ENCODE measurements at places on chromosomes 5 and 9. TPM values are rescaled to one million over a fixed set of nuclear protein-coding genes. Genes with fewer than 3 reads are reported as not detected.
A peak's percentile ranks its signal among the peaks of the same experiment; 100 is the strongest.

ZNF484 gene
- total RNA-seq = 7.3 TPM

MELK gene
- 33.3 TPM for total RNA-seq

SMC5 gene
- 31.9 TPM for total RNA-seq

COL23A1 gene
- total RNA-seq = 0.10 TPM

MSH3 gene
- total RNA-seq = 17.5 TPM

DNAI1 gene
- not detected for total RNA-seq

KIAA0825 gene
- total RNA-seq = 2.5 TPM

ISCA1 gene
- total RNA-seq = 24.7 TPM

SLC46A2 gene
- not detected for total RNA-seq

TLX3 gene
- total RNA-seq = not detected

BTNL8 gene
- total RNA-seq = not detected

ACTL7A gene
- not detected for total RNA-seq

LCN6 gene
- total RNA-seq = not detected

SLC36A3 gene
- total RNA-seq = not detected

GRIN1 gene
- 1.4 TPM for total RNA-seq

PDCD1LG2 gene
- 1.8 TPM for total RNA-seq

PCSK1 gene
- 4.4 TPM for total RNA-seq

PNPLA7 gene
- 1.2 TPM for total RNA-seq

SGTB gene
- 15.8 TPM for total RNA-seq

DNA sequence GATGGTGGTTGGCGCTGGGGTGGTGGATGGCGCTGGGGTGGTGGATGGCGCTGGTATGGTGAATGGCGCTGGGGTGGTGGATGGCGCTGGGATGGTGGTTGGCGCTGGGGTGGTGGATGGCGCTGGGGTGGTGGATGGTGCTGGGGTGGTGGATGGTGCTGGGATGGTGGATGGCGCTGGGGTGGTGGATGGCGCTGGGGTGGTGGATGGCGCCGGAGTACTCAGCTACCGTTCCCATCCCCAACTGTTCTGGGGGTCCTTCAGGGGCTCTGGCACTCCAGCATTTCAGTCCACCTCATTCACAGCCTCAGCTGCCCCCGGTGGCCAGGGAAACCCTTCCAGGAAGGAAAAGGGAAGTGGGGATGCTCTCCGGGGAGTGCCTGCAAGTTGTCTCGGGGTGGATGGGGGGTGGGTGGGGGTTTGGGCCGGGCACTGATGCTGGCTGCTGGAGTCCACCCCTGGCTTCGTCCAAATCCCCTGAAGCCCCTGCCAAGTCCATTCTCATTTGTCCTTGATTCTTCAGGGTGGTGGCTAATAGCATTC, 147.3 kb upstream of the COL5A1 start:
- no peak for DNase-seq

DNA sequence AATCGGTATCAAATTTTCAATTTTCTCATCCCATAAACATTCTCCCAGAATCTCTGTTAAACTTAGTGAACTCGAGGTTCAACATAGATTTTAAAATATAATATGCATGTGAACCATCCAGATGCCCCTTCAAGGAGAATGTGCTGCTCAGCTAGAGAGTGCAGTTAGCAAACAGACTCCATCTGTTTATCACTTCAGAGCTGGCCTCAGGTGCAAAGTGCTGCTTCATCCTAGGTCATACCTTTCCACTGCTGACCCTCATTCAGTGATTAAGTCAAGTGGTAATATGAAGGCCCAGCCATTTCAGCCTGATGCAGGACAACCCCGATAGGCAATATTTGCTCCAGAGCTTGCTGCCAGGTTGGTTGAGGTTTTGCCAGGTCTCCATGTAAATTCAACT, 339.0 kb upstream of the POU5F2 start:
- DNase-seq = no peak

DNA sequence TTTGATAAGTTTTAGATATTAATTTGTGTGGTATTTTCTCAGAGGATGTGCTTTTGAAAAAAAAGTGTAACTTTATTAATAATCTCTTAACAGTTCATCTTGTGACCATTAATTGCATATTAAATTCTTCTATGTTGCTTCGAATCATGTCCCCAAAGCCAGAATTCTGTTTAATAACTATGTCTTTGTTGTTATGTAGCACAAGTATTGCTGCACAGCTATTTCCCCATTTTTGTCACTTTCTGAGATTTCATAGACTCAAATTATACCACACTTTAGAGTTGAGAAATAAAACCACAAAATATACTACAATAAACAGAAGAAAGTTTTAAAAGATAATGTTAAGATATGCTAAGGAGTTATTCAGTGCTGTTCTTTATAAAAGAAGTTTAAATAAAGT, 2.8 kb downstream of the MEF2C start:
- no peak for DNase-seq

DNA sequence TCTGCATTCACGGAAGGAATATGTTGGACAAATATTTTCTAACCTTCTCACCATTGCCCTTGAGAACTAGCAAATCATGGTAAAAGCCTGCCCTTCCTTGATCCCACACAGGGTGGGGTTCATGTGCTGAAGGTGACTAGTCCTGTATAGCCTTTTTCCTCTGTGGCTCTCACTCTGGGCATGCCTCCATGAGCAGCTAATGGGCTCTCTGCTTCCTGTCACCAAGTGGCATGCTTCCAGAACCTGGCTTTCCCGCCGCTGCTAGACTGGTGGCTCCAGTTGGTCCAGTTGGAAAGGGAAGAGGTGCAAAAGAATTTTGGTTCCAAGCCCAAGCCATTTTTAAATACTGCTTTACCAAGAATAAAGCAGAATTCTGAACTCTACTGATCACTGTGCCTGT, 35.5 kb downstream of the FBXO10 start:
- no peak for DNase-seq

DNA sequence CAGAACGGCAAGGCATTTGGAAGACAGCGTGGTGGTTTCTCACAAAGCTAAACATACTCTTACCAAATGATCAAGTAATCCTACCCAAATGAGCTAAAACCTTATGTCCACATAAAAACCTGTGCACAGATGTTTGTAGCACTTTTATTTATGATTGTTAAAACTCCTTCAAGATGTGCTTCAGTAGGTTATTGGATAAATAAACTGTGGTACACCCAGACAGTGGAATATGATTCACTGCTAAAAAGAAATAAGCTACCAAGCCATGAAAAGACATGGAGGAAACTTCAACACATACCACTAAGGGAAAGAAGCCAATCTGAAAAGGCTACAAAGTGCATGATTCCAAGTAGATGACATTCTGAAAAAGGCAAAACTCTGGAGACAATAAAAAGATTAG, 94.2 kb downstream of the FOXD1 start:
- no peak for DNase-seq

DNA sequence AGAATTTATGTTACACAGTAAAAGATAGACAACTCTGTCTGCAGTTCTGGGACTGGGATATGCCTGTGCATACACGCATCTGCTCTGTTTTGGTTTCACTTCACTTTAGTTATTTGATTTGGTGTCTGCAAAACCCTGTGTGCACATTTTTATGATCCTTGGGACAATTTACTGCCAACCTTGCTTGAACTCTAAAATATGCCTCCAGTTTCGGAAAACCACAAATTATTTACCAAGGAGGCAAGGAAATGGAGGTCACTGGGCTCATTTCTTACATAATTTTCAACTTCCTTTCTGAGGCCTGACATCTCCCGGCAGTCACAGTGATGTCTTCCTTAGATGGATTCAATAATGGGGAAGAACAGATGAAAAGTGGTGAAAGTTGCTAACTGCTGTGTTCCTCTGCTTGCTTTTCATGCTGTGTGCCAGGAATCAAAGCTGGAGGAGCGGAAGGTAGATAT, 61.2 kb upstream of the TAF11L2 start:
- DNase-seq = no peak

- no peak for DNase-seq
Observed at GRCh38 chr5:160492565-160492964, 70.9 kb downstream of the PTTG1 start.

GRCh38 chr5:160280384-160281095, 31.8 kb downstream of the CCNJL start:
- no peak for DNase-seq

GRCh38 chr9:87063871-87064270, 116.6 kb upstream of the GAS1 start:
- peak; percentile 40 for DNase-seq

DNA sequence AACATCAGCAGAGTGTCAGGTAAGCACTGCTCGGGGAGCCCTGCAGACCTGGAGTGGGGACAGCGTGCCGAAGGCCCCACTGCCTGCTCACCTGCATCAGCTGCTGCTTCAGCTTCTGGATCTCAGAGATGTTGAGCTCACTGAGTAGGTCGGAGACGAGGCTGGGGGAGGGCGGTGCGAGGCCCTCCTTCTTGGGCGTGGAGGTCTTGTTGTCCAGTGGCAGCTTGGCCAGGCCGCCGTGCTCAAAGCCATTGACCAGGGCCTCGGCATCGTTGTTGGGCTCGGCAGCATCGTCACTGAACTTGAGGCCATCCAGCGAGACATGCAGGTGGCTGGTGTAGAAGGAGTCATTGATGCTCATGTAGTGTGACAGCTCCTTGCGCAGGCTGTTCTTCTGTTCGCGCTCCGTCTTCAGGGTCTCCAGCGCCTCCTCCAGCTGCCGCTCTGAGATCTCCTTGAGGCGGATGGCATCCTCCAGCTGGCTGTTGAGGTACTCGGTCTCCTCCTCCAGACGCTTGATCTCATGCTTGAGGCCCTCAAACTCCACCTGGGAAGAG, 44.3 kb downstream of the BICD2 start:
- DNase-seq = no peak

DNA sequence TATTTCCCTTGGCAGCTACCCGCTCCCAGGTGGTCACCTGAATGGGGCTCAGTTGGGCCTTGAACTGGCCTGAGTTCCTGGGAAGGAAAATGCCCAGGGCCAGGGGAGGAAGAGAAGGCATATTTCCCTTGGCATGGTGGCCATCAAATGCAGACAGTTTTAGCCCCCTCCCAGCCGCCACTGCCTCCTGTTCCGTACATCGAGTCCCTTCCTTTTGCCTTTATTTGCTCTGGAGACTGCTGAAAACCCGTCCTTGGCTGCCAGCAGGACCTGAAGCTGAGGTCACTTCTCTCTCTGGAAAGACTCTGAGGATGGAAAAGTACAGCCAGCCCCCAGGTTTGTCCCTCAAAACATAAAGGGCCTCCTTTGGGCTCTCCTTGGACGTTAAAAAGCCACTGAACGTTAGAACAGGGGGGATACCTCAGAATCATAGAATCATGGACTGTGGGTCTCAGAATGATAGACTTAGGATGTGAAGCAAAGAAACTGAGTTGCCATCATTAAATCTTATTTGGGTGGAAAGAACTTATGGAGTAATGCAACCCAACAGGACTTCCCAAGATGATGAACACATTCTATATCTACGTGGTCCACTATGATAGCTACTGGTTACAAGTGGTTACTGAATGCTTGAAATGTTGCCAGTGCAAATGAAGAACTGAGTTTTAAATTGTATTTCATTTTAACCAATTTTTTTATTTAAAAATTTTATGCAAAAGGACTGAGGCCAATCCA, 7.1 kb downstream of the SPARC start:
- DNase-seq = no peak

GRCh38 chr9:78316166-78316892, 19.4 kb downstream of the PSAT1 start:
- no peak for DNase-seq

DNA sequence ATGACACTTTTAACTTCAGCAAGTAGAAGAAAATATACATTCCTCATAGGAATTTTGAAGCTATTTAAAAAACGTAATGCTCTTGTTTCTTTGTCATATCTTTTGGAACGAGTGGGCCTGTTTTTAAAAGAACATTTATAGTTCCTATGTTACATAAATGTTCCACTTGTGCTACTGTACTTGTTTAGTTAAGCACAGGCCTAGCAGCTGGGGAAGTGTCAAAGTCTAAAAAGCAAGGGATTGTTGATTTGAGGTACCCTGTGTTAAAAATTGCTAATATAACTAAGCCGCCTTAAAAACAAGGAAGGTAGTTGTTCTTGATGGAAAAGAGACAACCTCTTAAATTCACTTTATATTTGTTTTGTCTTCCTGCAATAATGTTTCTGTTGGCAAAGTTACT, 27.2 kb upstream of the ELL2 start:
- no peak for DNase-seq

- no peak for DNase-seq
Observed at GRCh38 chr9:129113645-129114304, 2.6 kb downstream of the PTPA start.

- no peak for DNase-seq
Observed at GRCh38 chr5:124410539-124411488, 335.6 kb downstream of the ZNF608 start.

GRCh38 chr5:88092358-88092757, 176.3 kb downstream of the TMEM161B start:
- DNase-seq = no peak

- DNase-seq = peak; percentile 60
Observed at GRCh38 chr9:100011062-100011681, 87.6 kb downstream of the ERP44 start.

GRCh38 chr5:124936626-124936933, 190.1 kb upstream of the ZNF608 start:
- no peak for DNase-seq

DNA sequence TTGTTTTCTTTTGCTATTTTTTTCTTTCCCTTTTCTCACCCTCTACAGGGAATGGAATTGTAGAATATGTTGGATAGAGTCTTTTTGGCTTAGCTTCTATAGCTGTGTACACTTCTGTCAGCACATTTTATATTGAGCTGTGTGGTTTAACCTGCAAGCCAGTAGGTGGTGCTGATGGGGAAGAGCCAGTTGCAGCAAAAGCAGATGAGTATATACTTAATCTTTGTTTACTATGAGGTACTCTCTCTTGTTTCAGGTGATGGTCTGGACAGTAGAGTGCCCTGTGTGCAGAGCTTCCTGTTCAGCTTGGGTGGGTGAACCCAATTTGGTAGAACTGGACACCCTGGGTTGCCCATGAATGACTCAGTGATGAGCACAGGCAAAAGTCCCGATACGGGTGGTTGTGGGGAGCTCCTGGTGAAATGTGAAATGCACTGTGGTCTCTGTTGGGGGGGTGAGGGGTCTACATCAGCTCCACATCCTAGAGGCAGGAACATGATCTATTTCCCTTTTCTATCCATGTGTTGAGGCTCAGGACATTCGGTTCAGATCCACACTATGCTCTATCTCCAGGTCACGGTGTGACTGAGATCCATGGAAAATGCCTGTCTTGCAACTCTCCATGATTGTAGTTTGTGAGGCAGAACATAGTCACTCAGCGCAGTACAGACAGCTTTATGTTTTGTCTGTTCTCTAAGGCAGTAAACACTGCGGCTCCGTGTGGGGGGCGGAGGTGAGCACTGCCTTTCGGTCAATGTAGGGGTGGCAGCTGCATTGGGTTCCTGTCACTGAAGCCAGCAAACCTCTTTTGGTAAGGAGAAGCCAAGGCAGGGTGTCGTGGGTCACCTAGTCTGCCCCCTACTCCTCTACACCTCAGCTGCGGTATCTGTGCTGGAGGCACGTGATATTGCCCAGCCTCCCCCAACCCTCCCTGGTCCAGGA, 353.2 kb downstream of the PRR16 start:
- DNase-seq = peak; percentile 50

- DNase-seq = no peak
Observed at GRCh38 chr5:173743641-173744343, 127.3 kb upstream of the BOD1 start.

DNA sequence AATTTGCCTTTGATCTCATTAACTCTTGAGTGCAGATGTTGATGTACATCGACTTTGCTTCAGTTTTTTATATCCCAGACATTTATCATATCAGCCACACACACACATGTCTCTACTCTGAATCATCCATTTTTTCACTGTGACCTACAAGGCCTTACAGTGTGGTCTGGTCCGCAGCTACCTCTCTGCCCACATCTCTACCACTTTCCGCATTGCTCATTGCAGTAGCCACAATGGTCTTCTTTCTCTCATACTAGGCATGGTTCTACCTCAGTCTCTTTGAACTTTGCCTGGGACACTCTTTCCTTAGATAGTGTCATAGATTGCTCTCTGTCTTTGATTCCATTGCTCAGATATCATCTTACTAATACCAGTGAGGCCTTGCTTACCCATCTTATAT, 87.9 kb upstream of the FSD1L start:
- no peak for DNase-seq

Data from MCF 10A (cell line).